ENCODE measurements at places on chromosomes 6 and 20.
A peak's percentile ranks its signal among the peaks of the same experiment; 100 is the strongest.

DNA sequence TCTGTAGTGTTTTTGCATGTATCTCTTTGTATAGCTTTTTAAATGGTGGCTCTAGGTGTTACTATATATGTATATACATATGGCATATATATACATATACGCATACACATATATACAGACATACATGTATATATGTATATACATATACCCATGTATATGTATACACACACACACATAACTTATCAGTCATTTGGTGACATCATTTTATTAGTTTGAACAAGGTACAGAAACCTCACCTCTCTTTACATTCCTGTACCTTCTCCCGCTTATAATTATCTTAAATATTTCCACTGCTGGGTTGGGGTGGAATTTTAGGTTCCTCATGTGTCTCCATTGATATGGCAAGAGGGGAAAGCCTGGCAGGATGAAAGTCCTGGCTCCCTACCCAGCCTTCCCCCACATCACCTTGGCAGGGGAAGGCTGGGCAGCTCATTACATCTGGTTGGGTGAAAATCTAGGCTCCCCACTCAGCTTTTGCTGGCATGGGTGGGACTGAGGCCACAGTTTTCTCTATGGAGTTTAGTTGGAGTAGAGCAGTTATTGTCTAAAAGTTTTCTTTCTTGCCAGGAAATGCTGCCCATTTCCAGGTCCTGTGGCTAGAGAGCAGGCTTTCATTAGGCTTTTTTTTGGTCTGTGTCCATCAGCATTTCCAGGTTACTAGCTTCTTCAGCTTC is 7.6 kb downstream of the GLO1 start:
- DNase-seq = no peak

DNA sequence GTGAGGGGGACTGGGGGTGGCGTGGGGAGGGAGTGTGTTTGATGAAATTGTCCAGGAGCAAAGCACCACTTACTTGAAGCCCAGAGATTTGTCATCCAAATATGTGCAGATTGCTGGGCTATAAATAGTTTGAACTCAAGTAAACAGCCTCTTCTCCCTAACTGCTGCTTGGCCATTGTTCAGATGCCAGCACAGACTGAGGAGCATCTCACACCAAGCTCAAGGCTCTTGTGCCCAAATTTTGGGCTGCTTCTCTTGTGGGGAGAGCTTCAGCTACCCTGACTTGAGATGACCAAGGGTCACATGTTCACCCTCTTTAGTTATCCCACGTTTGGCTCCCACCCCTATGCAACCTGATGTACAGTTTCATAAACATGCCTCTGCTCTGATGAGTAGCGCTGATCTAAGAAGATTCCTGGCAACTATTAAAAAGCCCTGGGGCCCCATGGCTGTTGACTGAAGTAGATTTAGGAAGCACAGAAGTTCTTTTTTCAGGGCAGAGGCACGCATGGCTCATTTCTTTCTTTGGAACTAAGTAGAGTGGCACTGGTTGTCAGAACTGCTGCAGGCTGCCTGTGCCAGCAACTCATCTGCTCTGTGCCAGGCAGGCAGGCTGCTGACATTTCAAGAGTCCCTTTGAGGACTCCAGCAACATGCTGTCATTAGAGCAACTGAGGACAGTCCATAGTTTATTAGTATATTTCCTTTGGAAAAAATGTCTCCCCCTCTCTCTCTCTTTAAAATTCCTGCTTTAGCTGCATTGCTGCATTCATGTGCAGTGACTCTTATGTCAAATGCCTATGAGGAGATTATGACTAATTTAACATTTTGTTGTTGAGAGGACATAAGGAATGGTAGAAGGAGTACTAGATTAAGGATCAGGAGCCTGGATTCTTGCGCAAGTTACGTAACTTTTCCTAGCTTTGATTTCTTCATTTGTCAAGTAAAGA is 9.6 kb upstream of the PKIG start:
- DNase-seq = peak; percentile 90

DNA sequence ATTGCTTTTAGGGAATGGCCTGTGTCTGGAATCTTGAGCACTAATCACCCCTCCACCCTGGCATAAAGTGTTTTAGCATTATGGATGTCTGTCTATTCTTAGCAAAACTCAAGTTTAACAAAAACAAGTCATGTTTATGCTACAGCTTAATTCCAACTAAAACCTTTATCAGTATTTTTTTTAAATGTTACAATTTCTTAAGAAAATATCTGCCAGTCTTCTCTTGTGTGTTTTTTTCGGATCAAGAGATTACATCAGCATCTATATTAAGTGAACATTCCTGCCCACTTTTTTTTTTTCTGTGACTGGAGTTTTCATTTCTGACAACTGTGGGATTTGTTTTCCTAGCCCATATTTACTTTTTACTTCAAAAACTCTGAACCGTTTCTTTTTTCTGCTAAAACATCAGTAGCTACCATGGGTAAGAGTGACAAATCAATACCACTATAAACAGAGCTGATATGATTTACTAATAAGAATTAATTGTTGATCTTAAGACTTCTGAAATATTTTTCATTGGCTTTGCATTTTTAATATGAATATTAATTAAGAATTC is 94.3 kb downstream of the EDN1 start:
- no peak for DNase-seq

GRCh38 chr6:164753517-164753916 is 555.9 kb downstream of the C6orf118 start:
- no peak for DNase-seq

- no peak for DNase-seq
Observed at GRCh38 chr6:39157511-39157910, 42.5 kb upstream of the SAYSD1 start.

DNA sequence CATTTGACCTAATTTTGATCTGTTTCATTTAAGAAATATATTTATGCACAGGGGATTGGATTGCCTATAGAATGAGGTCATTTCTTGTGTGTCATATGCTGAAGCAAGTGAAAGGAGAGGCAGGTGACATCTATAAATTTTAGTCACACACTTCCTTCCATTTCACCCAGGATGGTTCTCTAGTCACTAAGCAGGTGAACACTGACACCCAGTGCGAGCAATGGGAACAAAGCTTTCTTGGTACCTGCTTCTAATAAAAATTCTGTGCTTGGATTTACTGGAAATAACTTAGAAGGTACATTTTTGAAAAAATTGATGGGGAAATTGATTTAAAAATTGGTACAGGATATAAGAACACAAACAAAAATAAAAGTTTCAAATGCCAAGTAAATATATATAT is 66.9 kb upstream of the MC3R start:
- no peak for DNase-seq

- DNase-seq = no peak
Observed at GRCh38 chr20:63156221-63156671, 59.7 kb downstream of the YTHDF1 start.

GRCh38 chr6:97347111-97347510 is 64.1 kb upstream of the MMS22L start:
- DNase-seq = no peak

DNA sequence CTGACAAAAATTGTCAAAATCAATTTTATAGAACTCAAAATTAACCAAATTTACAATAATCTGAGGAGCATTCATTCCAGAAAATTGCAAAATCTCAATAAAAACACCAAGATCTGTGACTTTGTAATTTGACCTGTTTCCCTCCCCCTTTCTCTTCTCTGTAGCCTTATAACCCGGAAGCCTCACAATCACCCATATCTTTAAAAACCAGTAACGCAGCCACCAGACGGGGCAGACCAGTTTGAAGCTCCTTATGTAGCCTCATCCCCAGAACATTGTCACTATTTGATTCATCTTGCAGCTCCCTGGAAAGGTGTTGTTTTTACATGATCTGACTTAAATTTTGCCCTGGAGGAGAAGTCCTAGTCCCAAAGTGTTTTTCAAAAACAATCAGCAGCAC is 27.5 kb upstream of the TGM6 start:
- DNase-seq = no peak

DNA sequence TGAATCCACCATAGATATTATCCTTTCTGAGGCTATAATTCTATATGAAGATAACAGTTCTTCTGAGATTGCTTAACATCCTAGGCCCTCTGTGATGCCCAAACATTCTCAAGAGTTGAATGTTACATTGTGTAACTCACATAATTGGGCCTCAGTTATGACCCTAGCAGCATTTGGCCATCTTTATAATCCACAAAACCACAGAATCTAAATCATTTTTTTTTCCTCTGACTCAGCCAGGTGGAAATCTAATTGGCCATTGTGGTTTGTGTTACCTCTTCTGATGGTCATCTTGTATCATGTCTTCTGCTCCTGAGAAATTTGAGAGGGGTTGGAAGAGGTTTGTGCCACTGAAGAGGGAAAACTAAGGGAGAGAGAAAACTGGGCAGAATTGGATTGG is 99.5 kb downstream of the LINC00237 start:
- DNase-seq = no peak

- DNase-seq = no peak
Observed at GRCh38 chr6:142531727-142532126, 229.9 kb downstream of the ADGRG6 start.

DNA sequence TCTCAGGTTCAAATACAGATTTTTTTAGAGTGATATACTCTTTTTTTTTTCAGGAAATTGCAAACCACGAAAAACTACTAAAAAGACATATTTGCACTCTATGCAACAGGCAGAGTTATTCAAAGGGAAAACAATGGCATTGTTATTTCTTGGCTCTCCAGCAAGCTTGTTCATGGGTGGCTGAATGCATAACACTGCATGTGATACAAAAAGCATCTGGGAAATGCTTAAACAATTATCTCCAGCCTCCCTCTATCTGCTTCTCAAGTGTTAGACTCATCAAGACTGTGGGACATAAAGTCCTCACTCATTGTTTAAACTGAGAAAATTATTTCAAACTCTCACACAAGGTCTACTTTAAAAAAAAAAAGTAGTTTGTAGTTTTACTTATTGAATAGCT is 7.3 kb upstream of the COL12A1 start:
- DNase-seq = peak; percentile 44

DNA sequence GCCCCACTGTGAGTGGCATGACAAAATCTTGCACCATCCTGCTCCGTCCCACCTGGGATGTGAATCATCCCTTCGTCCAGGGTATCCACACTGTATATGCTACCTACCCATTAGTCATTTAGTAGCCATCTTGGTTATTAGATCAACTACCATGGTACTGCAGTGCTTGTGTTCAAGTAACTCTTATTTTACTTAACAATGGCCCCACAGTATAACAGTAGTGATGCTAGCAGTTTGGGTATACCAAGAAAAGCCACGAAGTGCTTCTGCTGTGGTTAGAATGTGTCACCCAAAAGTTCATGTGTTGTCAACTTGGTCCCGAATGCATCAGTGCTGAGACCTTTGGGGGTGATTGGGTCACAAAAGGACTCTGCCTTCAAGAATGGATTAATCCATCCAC is 11.7 kb downstream of the OSER1 start:
- no peak for DNase-seq

- no peak for DNase-seq
Observed at GRCh38 chr6:6320901-6321300, 439 bp upstream of the F13A1 start.

DNA sequence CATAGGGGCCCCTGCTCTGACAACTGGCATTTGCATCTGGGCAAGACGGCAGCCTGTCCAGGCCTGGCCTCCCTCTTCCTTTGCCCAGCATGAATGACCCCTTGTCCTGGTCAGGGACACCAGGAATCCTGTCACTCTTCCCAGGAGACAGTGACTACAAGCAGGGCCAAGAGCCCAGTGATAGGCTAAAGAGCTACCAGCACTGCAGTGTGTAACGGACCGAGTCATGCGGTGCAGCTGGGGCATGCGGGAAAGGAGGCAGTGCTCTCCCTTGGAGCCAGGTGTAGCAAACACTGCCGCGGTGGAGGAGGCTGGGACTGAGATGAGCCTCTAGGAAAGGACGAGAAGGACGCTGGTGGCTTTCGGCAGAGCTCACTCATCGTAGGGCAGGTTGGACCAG is 38.7 kb upstream of the DSP start:
- DNase-seq = no peak

GRCh38 chr20:25469558-25469957 is 62.1 kb downstream of the GINS1 start:
- no peak for DNase-seq

DNA sequence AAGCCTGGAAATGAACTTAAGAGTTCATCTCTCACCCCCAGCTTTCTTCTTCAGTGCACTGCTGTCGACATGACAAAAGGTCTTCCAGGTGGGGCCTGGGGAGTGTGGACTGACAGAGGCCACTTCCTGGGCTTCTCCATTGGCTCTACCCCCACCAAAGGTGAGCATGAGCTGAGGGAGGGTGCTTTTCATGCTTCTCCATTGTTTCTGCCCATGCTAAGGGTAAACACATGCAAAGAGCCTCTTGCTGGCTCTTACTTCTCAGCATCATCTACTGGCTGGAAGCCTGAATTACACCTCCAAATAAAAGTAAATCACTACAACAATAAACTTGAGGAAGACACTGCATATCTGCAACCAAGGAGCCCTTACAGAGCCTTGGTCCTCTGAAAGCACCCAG is 227.2 kb downstream of the EPM2A start:
- no peak for DNase-seq

- no peak for DNase-seq
Observed at GRCh38 chr6:113089056-113089455, 741.9 kb downstream of the RFPL4B start.

DNA sequence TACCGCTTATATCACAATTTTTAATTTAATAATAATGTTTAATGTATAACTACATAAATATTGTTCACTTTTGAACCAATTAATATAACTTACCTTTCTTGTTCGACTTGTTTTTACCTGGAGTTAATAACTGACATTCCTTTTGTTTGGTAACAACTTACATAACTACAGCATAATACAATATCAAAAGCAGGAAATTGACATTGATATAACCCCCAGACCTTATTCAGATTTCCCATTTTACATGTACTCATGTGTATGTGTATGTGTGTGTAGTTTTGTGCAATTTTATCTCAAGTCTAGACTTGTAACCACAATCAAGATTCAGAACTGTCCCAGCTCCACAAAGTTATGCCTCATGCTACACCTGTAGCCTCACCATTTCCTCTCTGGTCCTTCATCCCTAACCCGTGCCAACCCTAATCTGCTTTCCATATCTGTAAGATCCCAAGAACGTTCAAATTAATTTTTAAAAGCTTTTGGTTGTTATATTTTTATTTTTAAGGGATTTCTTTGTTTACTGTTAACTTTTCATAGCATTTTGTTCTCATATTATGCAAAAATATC is 190.6 kb downstream of the MANEA start:
- no peak for DNase-seq

DNA sequence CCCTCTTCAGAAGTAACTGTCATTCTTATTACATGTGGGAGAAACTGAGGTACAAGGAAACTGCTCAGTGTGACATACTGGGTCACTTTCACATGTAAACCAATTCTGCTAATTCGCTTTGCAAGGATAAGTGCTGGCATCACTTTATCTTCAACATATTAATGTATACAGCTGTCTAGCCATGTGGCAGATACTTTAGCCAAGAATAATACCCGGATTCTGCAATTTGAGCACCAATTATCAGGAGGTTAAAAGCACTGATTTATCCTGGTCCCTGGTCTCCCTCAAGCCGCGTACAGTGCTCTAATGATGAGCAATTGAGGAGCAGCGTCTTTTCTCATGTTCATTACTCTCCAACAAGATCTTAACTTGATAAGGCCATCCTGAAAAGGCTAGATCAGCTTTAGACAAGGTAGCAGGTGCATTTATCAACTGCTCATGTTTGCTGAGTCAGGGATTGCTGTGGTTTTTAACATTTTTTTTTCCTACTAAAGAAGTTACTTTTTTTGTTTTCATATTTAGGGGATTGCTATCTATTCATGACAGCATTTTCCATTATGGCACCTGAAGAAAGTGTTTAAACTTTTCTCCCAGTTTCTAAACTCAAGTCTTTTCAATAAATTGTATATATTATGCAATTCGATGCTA is 1066.3 kb upstream of the MAP3K7 start:
- no peak for DNase-seq

GRCh38 chr20:37151529-37151928 is 27.6 kb upstream of the RPN2 start:
- no peak for DNase-seq

- DNase-seq = no peak
Observed at GRCh38 chr6:113651920-113652319, 205.2 kb upstream of the MARCKS start.

Data from fibroblast of gingiva (primary cell).